CD4-positive, alpha-beta T cell treated with Interferon gamma for 1 hour (primary cell): ENCODE measurements at places on chromosomes 5 and 9.

DNA sequence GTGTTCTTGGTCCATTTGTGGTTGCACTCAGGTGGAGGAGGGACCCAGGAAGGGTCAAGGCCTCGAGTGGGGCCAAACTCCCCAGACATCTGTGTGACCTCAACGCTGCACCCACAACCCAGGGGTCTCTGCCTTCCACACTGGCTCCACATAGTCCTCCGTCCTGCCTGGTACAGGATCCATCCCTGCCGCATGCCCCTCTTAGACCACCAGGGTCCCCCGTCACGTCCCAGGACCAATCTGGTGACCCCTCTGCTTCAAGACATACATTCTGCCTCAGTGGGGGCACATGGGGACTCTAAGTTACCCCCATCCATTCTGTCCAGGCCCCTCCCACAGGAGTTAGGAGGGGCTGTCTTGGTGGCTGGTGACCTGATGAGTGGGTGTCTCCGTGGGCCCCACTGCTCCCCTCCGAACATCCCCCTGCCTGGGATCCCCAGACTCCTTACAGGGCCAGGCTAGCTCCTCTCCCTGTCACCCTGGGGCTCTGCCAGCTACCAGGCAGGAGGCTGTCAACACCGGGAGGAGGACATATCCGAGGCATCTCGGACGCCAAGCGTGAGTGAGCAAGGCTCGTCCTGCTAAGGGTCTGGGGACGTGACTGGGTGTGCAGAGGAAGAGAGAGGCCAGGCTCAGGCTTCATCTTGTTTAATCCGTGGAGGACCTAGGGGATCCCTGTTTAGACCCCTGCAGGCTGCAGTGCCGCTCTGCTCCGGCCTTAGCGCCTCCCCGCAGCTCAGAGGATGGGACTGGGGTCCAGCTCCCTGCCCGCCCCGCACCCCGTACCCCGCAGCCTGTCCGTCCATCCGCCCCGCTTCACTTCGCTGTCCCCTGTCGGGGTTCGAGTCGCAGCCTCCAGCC, 32.3 kb downstream of the TSPAN17 start:
- DNase-seq: no peak

- no peak for DNase-seq
These were observed 5.3 kb downstream of the NINJ1 start for GRCh38 chr9:93128715-93129224.

- DNase-seq: peak; percentile 4
These were observed 88.1 kb downstream of the PCSK1 start for GRCh38 chr5:96344678-96345577.

DNA sequence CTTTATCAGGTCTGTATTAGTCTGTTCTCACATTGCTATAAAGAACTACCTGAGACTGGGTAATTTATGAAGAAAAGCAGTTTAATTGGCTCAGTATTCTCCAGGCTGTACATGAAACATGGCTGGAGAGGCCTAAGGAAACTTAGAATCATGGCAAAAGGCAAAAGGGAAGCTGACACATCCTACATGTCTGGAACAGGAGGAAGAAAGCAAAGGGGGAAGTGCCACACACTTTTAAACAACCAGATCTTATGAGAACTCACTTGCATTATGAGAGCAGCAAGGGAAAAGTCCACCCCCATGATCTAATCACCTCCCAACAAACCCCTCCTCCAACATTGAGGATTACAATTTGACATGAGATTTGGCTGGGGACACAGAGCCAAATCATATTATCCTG, 132.1 kb downstream of the PCSK1 start:
- no peak for DNase-seq

GRCh38 chr5:169811023-169811422, 169.3 kb downstream of the INSYN2B start:
- DNase-seq: no peak

GRCh38 chr5:153496835-153497234, 6.4 kb downstream of the GRIA1 start:
- no peak for DNase-seq

DNA sequence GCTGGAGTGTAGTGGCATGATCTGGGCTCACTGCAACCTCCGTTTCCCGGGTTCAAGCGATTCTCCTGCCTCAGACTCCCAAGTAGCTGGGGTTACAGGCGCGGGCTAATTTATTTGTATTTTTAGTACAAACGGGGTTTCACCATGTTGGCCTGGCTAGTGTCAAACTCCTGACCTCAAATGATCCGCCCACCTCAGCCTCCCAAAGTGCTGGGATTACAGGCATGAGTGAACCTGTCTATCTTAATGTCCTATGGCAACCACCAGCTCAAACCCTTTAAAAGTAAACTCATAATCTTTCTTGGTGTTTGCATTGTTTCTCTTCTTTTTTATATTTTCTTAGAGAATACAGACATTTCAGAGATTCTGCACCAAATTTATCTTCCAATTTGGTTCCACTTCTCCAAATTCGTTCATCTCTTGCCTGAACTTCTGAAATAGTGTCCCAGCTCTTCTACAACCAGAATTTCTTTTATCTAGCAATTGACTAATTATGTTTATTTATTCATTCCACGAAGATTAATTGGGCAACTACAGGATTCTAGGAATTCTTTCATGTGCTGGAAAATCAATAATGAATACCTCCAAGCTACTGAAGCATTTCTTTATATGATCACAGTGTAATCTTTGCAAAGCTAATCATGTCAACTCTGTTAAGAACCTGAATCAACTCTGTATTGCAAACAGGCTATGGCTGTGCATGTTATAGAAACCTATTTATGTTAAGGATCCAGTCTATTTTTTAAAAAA, 60.0 kb upstream of the TYRP1 start:
- no peak for DNase-seq

- DNase-seq: no peak
These were observed 119.9 kb downstream of the ZDHHC21 start for GRCh38 chr9:14573319-14573718.

DNA sequence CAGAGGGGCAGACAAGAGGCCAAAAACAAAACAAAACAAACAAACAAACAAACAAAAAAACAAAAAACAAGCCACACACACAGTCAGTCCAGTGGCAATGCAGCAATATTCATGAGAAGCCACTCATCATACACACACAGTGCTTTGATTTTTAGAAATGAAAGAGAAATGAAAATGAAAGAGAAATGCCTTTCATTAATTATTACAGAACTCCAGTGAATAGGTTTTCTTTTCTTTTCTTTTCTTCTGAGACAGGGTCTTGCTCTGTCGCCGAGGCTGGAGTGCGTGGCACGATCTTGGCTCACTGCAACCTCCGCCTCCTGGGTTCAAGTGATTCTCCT, 36.9 kb downstream of the SPRY4 start:
- DNase-seq: no peak

DNA sequence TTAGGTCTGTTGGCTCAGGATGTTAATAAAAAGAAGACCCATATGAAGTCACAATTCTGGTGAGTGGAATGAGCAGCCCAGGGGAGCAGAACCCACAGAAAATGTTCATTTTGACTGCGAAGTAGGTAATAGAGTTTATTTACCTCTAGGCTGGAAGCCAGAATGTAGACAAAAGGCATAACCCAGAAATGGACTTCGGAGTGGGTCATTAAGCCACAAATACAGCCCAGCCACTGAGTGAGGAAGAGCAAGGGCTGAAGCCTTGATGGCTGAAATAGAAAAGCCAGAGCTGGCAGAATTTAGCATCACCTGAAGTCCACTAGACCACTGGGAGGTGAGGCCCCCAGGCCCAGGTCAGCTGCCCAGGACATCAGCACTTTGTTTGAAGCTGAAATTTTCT, 168.0 kb downstream of the NXNL2 start:
- no peak for DNase-seq

- no peak for DNase-seq
These were observed 45.6 kb downstream of the NNT start for GRCh38 chr5:43648499-43649124.

DNA sequence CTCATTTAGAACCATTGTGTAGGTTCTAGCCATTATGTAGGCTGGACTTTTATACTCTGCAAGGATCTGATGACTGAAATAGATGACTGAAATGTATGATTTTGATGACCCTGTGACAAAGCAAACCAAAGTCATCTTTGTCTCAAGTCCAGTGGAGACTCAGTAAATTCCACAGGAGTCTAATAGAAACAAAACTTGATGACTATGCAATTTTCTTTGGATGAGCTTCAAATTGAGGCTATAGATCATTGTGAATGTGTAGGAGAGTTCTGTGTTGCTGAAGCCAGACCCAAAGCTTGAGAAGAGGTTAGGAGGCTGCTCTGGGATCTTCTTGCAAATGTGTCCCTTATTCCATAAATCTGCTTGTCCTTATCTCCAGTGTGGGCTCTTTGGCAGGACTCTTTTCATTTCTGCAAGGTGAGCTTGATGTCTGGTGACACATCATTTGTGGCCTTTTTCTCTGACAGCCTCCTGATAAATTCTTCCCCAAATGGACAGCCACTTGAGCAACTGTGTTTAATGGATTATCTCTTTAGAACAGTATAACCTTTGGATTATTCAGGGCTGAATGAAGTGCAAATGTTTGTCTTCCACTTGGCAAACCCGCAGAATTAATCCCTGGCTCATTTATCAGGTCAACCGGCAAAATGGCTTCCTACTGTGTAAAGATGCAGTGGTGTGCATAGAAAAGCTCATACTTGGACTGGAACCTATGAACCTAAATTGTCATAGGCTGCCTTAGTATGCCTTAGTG, 235.1 kb upstream of the ANKH start:
- DNase-seq: no peak

DNA sequence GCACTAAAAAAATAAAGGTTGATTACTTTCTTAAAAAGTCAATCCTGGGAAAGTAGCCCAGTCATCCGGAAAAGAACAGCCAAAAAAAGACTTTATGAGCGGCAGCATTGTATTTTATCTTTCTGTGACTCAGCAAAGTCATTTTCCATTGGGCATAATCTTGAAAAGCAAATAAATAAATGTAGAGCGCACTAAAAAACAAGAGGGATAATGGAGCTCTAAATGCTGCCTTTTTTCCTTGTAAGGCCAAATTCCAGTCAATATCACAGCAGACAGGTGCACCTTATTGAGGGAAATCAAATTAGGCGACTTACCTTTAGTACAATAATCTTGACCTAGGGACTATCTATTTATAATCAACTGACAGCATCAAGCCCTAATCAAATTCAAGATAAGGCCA, 266.8 kb downstream of the MTRR start:
- no peak for DNase-seq

DNA sequence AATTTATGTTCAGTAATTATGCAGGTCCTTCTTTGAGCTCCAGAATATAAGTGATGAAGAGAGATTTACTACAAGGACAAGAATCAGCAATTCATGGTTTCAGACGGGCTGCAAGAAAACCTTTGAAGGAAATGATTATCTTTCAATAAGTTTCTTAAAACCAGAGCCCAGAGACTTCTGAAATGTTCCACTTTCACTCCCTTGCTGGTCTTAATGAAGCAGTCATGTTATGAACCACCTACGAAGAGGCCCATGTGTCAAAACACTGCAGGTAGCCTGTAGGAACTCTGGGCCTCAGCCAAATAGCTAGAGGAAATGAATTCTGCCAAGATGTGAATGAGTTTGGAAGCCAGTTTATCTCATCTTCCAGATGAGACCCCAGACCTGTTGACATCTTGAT, 505.9 kb upstream of the MEF2C start:
- no peak for DNase-seq

GRCh38 chr5:132420706-132421272, 51.3 kb downstream of the SLC22A5 start:
- peak; percentile 43 for DNase-seq

DNA sequence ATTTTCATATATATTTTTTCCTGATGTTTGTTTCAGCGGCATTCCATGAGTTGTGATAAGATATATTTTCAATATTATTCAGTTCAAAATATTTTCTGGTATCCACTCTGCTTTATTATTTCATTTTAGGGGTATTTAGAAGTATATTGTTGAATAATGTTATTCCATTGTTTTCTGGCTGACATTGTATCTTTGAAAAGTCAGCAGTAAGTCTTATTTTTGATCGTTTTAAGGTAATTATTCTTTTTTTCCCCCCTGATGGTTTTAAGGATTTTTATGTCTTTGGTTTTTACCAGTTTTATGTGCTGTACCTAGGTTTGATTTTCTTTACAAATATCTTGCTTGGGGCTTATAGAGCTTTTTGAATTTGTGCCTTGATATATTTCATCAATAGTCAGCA, 6.6 kb upstream of the GLRA1 start:
- no peak for DNase-seq

DNA sequence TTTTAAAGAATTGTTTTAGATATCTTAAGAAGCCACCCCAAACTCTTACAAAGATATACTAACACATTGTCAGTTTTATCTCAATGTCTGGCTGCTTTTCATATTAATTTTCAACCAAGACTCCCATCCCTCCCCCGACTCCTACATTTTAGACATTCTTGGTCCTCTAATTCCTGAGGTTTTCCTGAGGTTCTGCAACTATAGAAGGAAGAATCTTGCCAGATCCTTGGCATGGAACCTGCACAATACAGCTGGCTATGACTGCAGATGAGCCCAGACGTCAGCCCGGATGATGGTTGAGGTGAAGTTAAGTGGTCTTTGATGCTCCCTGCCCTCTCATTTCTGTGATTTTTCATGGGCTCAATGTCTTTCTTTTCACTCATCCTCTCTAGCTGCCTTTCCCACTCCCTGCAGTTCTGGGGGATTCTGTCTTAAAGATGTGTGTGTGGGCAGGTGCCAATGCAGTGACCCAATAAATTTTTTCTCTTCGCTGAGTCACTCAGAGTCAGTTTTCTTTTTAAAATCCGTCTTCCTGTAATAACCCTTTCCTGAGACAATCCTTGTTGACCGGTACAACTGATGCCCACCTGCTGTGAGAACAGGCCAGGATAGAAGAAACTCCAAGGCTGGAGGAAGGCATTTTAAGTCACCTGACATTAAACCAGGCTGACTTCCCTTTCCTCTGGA, 237.8 kb upstream of the GAS1 start:
- DNase-seq: no peak

DNA sequence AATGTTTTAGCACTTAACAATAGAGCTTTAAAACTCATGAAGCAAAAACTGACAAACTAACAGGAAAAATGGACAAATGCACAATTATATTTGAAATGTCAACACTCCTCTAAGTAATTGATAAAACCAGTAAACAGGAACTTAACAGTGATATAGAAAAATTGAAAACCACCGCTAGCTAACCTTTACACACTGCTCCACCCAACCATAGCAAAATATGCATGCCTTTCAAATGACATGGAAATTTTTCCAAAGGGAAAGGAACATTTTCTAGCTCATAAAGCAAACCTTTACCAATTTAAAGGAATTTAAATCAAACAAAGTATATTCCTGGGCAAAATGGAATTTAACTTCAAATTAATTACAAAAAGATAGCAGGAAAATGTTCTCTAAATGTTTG, 109.2 kb downstream of the ADAMTS19 start:
- no peak for DNase-seq

- no peak for DNase-seq
These were observed 79.5 kb downstream of the SH3PXD2B start for GRCh38 chr5:172374783-172375182.

GRCh38 chr5:150766251-150766650, 7.4 kb upstream of the DCTN4 start:
- no peak for DNase-seq

- DNase-seq: no peak
These were observed 57.5 kb downstream of the ZNF510 start for GRCh38 chr9:96720435-96720834.
